ENCODE measurements at places on chromosomes 3 and 15. TPM values are rescaled to one million over a fixed set of nuclear protein-coding genes. Genes with fewer than 3 reads are reported as not detected.

The HYKK gene
- 2.4 TPM for total RNA-seq

The LYZL4 gene
- not detected for total RNA-seq

The NR1I2 gene
- total RNA-seq, result 0.54 TPM

The B3GALNT1 gene
- 1.3 TPM for total RNA-seq

GRCh38 chr15:42138968-42139386, 17.5 kb downstream of the PLA2G4F start:
- H3K4me1 ChIP-seq, result no peaks in the 10 kb centered on the region
- no peak overlapping the region for H3K4me3 ChIP-seq
- no peak for DNase-seq
- H3K36me3 ChIP-seq, result no peaks in the 10 kb centered on the region
- H3K27ac ChIP-seq, result no peak overlapping the region

GRCh38 chr3:157086775-157087174, 73.2 kb downstream of the CCNL1 start:
- H3K27me3 ChIP-seq, result no peaks in the 10 kb centered on the region
- H3K27ac ChIP-seq, result no peak overlapping the region
- no peaks in the 10 kb centered on the region for H3K36me3 ChIP-seq
- no peak for DNase-seq
- no peak overlapping the region for H3K4me3 ChIP-seq

DNA sequence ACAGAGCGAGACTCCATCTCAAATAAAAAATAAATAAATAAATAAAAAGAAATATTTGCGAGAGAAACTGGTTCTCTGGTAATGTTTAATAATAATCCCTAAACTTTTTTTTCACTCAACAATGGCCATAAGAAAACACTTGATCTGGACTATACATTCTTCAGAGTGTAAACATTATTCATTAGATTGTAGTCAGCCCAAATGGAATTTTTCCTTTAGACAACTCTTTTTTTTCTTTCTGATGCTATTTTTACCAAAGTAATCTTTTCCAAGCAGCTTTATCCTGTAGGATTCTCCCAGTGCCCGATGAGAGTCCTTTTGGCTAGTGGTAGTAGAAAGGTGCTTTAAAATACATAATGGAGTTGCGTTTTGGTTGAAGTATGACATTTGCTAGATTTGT, 90.4 kb downstream of the NEDD4 start:
- no peaks in the 10 kb centered on the region for H3K36me3 ChIP-seq
- no peak overlapping the region for H3K27ac ChIP-seq
- no peaks in the 10 kb centered on the region for H3K4me1 ChIP-seq
- no peak for DNase-seq

GRCh38 chr3:143590660-143591059, 257.6 kb downstream of the SLC9A9 start:
- H3K27ac ChIP-seq, result no peak overlapping the region
- H3K4me3 ChIP-seq, result no peak overlapping the region
- H3K27me3 ChIP-seq, result no peaks in the 10 kb centered on the region
- no peaks in the 10 kb centered on the region for H3K36me3 ChIP-seq
- no peaks in the 10 kb centered on the region for H3K4me1 ChIP-seq
- no peak for DNase-seq

GRCh38 chr3:30349507-30349906, 256.9 kb upstream of the TGFBR2 start:
- H3K4me1 ChIP-seq, result peaks cover 61% of the 10 kb centered on the region
- no peak overlapping the region for H3K27ac ChIP-seq

GRCh38 chr3:10279384-10280176, 13.2 kb downstream of the GHRL start:
- H3K4me1 ChIP-seq, result peaks cover 7% of the 10 kb centered on the region
- H3K27ac ChIP-seq, result no peak overlapping the region
- DNase-seq, result no peak
- H3K27me3 ChIP-seq, result no peaks in the 10 kb centered on the region
- H3K4me3 ChIP-seq, result no peak overlapping the region
- H3K36me3 ChIP-seq, result peaks cover 5% of the 10 kb centered on the region

- no peak overlapping the region for H3K27ac ChIP-seq
- H3K36me3 ChIP-seq, result no peaks in the 10 kb centered on the region
- H3K4me1 ChIP-seq, result no peaks in the 10 kb centered on the region
- H3K4me3 ChIP-seq, result no peak overlapping the region
- no peaks in the 10 kb centered on the region for H3K27me3 ChIP-seq
- no peak for DNase-seq
Measured at GRCh38 chr15:20369500-20369899, 172.1 kb downstream of the GOLGA6L6 start.

- H3K27ac ChIP-seq, result no peak overlapping the region
- H3K36me3 ChIP-seq, result no peaks in the 10 kb centered on the region
- no peak for DNase-seq
- no peaks in the 10 kb centered on the region for H3K4me1 ChIP-seq
Measured at GRCh38 chr3:21226086-21226485, 524.9 kb downstream of the ZNF385D start.

Measured in naive thymus-derived CD4-positive, alpha-beta T cell (primary cell).